ENCODE measurements at places on chromosomes 1 and 21. TPM values are rescaled to one million over a fixed set of nuclear protein-coding genes. Genes with fewer than 3 reads are reported as not detected.

DNA sequence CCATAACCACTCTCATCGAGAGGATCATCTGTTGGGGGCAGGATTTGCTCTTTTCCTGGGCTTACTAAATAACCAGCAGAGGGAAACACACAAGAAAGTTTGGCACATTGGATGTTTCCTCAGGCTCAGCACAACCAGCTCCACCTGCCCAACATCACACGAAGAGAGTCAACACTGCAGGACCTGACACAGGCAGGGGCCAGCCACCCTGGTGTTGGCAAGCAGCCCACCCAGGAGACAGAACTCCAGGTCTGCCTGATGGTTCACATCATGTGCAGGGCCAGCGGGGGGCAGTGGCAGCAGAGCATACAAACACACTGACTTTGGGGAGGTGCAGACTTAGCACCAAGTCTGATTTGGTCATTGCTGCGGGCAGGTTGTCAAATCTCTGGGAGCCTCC, 182.3 kb upstream of the GALNT2 start:
- no peak overlapping the region for H3K4me3 ChIP-seq
- peaks cover 7% of the 10 kb centered on the region for H3K4me1 ChIP-seq
- DNase-seq = no peak
- no peak overlapping the region for H3K27ac ChIP-seq
- H3K27me3 ChIP-seq = no peaks in the 10 kb centered on the region
- H3K36me3 ChIP-seq = no peaks in the 10 kb centered on the region

- no peaks in the 10 kb centered on the region for H3K4me1 ChIP-seq
- no peaks in the 10 kb centered on the region for H3K27me3 ChIP-seq
- no peak for DNase-seq
- no peak overlapping the region for H3K4me3 ChIP-seq
Observed at GRCh38 chr1:158644449-158644848, 39.4 kb downstream of the OR10Z1 start.

DNA sequence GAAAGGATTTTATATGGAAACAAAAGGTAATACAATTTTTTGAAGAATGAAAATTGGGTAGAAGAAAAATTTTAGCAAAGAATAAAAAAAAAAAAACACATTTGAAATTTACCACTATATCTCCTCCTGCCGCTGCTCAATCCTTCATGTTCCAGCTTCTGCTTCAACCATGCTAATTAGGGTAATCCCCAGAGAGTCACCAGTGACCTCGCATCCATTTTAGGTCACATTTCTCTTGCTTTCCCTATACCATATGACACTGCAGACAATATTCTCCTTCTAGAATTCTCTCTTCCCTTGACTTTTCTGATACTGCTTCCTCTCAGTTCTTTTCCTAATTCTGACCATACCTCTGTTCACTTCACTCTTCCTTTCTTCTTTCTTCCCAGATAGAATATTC, 237.1 kb downstream of the USH2A start:
- DNase-seq = no peak
- no peak overlapping the region for H3K27ac ChIP-seq
- H3K36me3 ChIP-seq = no peaks in the 10 kb centered on the region

DNA sequence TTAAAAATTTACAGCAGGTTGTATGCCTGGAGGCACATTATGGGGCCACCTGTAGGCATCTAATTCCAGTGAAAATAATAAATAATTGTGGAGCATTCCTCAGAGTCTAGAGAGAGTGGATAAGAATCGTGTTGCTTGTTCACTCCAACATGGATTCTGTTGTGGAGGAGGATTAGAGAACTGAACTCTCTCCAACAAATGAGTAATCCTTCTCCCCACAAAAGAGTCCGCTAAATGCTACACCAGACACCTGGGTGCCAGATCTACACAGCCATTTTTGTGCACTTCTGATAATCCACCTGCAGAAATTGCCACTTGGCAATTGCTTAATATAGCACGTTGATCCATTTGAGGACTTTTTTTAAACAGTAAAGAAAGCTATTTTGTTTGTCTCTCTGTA, 113.7 kb upstream of the DPYD start:
- H3K27me3 ChIP-seq = no peaks in the 10 kb centered on the region
- no peaks in the 10 kb centered on the region for H3K36me3 ChIP-seq
- no peak overlapping the region for H3K27ac ChIP-seq
- H3K4me3 ChIP-seq = no peak overlapping the region
- DNase-seq = no peak
- no peaks in the 10 kb centered on the region for H3K4me1 ChIP-seq

The GJB3 gene
- total RNA-seq = not detected

The ADCY10 gene
- total RNA-seq = 0.33 TPM

The KLHL21 gene
- total RNA-seq = 17.0 TPM
